ENCODE measurements at places on chromosomes 16 and 17.

GRCh38 chr17:76371656-76372628, 12.5 kb upstream of the SPHK1 start:
- no peak for DNase-seq

- peak; percentile 44 for DNase-seq
These were observed 11.2 kb upstream of the CEP20 start for GRCh38 chr16:15899538-15900100.

GRCh38 chr16:8075271-8075670, 515.0 kb downstream of the TMEM114 start:
- no peak for DNase-seq

DNA sequence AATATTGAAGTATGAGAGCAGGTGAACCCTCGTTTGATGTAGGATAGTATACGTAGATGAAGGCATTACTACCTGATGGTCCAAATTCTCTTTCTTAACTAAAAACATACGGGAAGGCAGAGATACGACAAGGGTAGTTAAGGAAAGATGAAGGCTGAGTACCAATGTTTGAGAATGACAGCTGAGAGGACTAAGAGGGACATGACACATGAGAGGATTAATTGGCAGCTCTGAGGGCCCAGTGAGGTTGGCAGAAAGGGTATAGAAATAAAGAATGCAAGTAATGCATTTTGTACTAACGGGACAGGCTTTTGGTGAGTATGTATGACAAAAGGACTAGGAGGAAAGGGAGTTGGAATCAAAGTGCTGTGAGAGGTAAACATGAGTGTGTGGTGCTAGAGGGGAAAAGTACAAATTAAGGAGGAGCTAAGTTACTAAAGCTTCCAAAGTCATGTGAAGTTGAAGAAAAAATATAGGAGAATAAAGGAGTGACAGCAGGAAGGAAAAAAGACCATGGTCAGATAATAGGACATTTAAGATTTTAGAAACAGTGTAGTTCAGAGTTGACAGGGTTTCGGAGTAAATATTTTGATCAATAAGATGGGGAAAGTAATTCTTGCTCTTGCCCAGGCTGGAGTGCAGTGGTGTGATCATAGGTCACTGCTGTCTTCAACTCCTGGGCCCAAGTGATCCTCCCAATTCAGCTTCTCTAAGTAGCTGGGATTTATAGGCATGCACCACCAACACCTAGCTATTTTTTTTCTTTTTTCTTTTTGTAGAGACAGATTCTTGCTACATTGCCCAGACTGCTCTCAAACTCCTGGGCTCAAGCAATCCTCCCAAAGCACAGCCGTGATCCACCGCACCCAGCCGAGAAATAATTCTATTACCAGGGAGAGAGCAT, 43.1 kb upstream of the ITGA2B start:
- DNase-seq: no peak

- DNase-seq: peak; percentile 3
These were observed 1.0 kb downstream of the CMTM4 start for GRCh38 chr16:66695471-66695934.

- DNase-seq: no peak
These were observed 47.6 kb downstream of the FZD2 start for GRCh38 chr17:44604768-44605485.

GRCh38 chr17:38415250-38416194, 12.7 kb upstream of the ARHGAP23 start:
- DNase-seq: peak; percentile 63

GRCh38 chr17:47702391-47702995, 8.5 kb downstream of the TBKBP1 start:
- no peak for DNase-seq

- DNase-seq: no peak
These were observed 74.2 kb upstream of the MARCHF10 start for GRCh38 chr17:62882284-62882683.

DNA sequence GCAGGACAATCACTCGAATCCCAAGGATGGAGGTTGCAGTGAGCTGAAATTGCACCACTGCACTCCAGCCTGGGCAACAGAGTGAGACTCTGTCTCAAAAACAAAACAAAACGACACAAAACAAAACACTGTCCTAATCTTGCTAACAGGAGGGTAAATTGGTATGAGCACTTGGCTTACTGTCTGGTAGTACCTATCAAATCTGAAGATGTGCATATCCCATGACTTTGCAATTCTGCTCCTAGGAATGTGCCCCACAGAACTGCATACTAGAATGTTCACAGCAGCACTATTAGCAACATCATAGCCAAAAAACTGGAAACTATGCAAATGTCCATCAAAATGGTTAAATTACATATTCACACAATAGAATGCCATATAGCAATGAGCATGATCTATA, 15.7 kb downstream of the MTSS2 start:
- DNase-seq: no peak

- DNase-seq: no peak
These were observed 166.8 kb upstream of the TBX2 start for GRCh38 chr17:61232871-61233270.

- no peak for DNase-seq
These were observed 12.6 kb downstream of the DUSP14 start for GRCh38 chr17:37502009-37502936.

DNA sequence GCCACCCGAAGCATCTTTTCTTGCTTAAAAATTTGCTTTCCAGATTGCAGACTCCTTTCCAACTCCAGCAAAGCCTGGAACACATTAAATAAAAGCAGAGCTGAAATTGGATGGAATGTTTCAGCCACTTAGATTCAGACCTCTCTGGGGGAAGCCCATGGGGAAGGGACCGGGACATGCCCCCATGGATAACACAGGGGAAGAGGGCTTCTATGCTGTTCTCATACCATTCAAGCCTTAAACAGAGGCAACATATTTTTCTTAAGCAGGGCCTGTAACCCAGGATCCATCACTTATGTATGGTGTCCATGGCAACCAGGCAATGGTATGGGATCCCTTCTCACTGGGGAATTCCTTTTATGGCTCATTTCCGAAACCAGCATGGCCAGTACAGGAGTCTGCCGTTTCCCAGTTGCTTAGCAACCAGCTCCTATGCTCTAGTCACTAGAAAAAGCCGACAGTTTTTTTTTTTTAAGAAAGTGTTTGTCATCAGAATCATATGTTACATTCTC, 62.0 kb upstream of the MARCHF10 start:
- DNase-seq: no peak

DNA sequence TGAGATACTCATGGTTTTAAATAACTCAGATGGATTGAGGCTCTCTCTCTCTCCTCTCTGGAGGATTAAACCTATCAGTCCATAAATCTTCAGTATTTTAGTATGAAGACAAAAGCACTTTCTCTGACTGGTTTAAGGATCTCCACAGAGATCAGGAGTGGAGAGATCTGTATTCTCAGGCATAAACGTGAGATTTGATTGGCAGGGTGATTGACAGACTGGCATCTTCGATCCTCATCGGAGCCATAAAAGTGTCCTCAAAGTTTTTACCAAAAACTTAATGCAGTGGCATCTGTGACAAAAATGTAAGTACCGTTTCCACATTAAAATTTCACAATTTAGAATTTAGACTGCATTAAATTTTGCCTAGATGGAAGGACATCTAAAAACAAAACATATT, 870.1 kb downstream of the KCNJ2 start:
- DNase-seq: no peak
